Astrocyte of the spinal cord (primary cell): ENCODE measurements at places on chromosomes 4 and X.

DNA sequence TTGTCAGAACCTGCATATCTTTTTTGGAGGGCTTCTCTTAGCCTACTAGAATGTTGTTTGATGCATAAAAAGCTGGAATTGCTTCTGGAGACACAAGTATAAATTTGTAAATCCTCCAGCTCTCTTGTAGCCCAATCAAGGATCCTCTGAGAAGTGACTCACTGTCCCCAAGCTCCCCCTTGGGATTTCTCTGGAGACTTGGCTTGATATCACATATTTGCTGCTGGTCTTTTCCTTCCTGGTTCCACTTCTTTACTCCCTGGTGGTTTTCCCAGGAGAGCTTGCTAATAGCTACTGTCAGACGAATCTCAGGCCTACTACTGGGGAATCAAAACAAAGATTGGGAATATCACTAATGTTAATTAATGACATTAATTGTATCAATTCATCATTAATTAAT lies 173.1 kb downstream of the STK32B start:
- DNase-seq: no peak

- peak; percentile 81 for DNase-seq
Measured at GRCh38 chr4:108360754-108361445, 192.2 kb upstream of the LEF1 start.

GRCh38 chrX:45596188-45596808 lies 395.6 kb upstream of the DIPK2B start:
- DNase-seq: no peak

GRCh38 chrX:97398030-97398551 lies 514.4 kb downstream of the RPA4 start:
- DNase-seq: peak; percentile 36

GRCh38 chr4:183430317-183430993 lies 14.0 kb upstream of the CDKN2AIP start:
- DNase-seq: no peak

- peak; percentile 15 for DNase-seq
Measured at GRCh38 chr4:165345666-165346417, 18.4 kb downstream of the MSMO1 start.

- peak; percentile 77 for DNase-seq
Measured at GRCh38 chr4:156598138-156598681, 373.4 kb downstream of the PDGFC start.

DNA sequence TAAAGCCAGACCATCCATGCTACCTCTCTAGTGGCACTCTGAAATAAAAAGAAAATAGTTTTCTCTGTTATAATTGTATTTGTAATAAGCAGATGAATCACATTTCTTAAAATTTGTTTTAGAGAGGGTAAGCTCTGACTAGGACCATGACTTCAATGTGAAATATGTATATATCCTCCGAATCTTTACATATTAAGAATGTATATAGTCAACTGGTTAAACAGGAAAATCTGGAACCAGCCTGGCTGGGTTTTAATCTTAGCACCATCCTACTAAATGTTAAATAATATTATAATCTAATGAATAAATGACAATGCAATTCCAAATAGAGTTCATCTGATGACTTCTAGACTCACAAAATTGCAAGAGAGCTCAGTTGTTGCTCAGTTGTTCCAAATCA lies 1.5 kb downstream of the FGB start:
- no peak for DNase-seq

DNA sequence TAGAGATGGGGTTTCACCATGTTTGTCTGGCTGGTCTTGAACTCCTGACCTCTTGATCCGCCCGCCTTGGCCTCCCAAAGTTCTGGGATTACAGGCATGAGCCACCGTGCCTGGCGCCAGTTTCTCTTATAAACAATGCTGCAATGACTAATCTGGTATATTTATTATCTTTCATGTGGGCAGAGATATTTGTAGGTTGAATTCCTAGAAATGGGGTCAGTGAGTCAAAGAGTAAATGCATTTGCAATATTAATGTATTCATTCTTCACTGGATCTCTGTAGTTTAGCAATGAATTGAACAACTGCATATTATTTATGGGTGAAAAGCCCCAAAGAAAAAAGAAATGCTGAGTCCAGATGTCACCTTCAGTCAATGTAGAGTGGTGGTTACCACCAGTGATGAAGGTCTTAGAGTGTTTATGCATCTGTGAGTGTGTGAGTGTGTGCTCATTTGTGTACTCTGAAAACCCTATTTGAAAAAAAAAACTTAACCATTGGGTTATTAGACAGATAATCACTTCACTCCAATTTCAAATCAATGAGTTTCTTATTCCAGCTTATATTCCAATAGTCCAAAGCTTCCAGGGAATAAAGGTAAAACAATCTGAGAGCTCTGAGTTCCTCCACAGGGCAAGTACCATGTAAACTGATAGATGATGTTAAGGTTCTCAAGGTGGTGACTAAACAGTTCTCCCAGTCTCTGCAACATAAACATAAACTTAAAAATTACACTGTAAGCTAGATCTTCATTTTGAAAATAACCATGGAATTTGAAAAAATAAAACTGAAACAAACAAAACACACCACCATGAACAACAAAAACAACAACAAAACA lies 22.6 kb upstream of the CD38 start:
- peak; percentile 64 for DNase-seq

- no peak for DNase-seq
Measured at GRCh38 chr4:47442980-47443379, 20.5 kb downstream of the COMMD8 start.

- no peak for DNase-seq
Measured at GRCh38 chr4:33493231-33493630, 2751.1 kb downstream of the ARAP2 start.

- no peak for DNase-seq
Measured at GRCh38 chrX:2697741-2698299, 6.7 kb downstream of the CD99 start.

- no peak for DNase-seq
Measured at GRCh38 chrX:330726-331150, 12.1 kb upstream of the GTPBP6 start.
